ENCODE measurements at places on chromosomes 4 and X. TPM values are rescaled to one million over a fixed set of nuclear protein-coding genes. Genes with fewer than 3 reads are reported as not detected.

Gene MAMLD1
- 6.7 TPM for total RNA-seq

Gene BDH2
- total RNA-seq = 33.3 TPM

Gene MUC7
- not detected for total RNA-seq

Gene AR
- total RNA-seq = 5.3 TPM

Gene GAGE1
- 0.49 TPM for total RNA-seq

- DNase-seq = no peak
These were observed 61.3 kb downstream of the SPATA18 start for GRCh38 chr4:52112411-52112810.

DNA sequence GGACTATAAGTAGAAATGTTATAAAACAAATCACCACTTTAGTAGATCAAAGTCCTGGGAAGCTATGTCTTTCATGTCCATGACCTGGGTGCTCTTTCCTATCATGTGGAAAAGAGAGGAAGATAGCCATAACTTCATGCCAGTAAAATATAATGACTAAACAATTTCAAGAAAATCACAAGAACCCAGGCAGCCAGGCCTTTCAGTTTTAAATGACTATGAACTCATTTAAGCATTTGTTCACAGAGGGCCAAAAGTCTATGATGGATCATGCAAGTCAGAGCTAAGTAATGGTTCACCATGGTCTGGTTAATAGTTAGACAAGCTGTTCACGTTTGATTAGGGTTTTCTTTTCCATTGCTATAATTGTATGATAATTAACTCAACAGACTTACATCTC is 155.8 kb downstream of the PPARGC1A start:
- DNase-seq = no peak

DNA sequence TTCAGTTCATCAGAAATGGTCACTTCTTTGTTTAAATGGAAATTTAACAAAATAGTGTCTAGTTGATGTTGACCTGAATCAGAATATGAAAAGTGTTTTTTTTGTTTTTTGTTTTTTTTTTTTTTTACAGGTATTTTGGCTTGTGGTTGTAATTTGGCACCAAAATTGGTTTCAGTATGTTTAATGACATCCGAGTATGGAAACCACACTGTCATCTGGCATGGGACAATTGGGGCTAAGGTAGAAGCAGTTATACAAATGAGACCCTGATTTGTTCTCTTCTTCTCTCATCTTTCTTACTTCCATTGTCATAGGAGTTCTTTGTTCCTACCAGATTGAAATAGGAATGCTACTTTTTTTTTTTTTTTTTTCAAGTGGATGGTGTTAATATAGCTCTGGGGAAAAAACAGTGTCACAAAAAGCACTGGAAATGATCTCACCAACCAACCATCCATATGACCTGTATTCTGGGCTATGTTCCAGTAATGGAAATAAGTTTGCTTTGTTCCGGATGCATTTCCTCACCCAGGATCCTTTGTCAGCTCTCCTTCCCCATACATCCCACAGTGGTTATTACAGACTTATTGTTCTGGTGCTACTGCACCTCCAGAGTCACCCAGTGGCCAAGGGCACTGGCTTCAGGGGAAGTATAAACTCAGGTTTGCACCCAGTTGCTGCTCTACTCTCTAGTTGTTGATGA is 95.8 kb downstream of the ATXN3L start:
- DNase-seq = peak; percentile 58

- no peak for DNase-seq
These were observed 224.7 kb downstream of the MID1 start for GRCh38 chrX:10395643-10396042.

DNA sequence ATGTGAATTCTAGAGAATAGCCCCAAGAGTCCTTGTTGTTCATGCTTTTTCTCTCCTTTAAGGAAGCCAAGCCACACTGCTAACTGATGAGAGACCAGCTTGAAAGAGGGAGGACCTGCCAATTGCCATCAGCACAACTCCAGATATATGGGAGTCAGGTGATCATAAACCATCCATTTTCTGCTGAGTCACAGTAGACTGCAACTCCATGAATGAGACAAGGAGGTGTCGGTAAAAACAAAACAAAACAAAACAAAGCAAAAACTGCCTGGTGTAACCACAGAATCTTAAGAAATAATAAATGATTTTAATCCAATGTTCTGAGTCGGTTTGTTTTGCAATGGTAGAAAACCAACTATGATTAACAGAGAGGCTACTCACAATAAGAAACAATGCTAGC is 837.3 kb downstream of the PCDH7 start:
- DNase-seq = no peak

- no peak for DNase-seq
These were observed 54.4 kb downstream of the FAM53A start for GRCh38 chr4:1629699-1630083.

GRCh38 chr4:118076958-118077766 is 42.9 kb downstream of the NDST3 start:
- no peak for DNase-seq

DNA sequence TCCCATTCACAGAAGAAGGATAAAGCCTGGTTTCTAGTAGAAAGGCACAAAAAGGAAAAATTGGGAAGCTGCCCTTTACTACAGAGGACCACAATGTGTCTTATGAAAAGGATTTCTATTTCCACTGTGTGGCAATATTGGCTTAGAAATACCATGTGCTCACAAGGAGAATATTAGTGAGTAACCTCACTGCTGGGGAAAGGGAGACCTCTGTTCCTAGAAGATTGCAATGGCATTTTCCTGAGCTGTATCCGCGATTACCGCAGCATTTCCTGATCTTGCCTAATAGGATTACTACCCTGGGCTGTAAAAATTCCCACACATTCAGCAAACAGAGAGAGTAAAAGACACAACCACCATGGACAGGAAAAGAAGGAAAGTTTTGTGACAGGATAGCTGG is 308.8 kb upstream of the TECRL start:
- peak; percentile 1 for DNase-seq

DNA sequence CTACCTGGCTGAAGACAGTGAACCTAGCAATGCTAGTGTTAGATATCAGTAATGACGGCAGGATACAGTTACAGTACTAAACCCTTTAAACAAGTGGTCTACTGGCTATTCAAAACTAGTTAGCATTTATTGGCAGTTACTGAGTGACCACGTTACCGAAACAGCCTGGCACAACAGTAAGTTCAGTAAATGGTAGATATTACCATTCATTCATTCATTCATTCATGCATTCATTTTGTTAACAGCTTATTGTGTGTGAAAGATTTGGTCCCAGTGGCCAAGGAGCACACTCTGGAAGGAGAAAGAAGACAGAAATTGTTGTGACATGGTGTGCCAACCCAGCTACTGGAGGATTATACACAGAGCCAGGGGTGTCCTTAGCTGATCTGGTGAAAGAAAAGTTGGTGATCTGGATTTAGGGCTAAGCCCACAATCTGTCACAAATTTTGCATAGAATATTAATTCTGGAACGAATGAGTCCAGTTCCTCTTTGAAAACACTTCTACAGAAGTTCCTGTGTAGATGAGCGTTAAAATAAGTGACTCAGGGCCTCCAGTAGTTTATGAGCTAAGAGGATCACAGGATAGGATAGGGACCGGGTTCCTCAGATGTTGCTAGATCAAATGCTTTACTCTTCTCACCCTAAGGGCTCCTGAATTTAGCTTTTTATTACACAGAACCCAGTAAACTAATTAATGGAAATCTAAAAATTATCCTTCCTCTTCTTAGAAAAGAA is 179.1 kb downstream of the CBR4 start:
- peak; percentile 39 for DNase-seq

DNA sequence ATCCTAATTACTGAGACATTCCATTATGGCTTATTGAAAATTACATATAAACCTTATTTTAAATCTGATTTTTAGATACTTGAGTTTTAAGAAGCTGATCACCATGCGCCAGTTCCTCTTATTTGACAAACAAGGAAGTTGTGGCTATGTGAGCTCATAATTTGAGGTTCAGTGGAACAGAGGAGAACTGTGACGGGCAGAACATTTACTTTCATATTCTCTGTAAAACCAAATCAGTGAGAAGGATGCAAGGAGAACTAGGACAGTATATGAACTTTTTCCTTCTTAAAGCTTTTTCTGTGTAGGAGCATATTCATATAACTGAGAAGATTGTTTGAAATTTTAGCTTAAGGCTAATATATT is 25.3 kb downstream of the STIM2 start:
- no peak for DNase-seq

- DNase-seq = peak; percentile 52
These were observed 24.7 kb downstream of the SEC24D start for GRCh38 chr4:118810991-118811764.

- DNase-seq = peak; percentile 84
These were observed 92.9 kb downstream of the EGF start for GRCh38 chr4:110005461-110006056.

GRCh38 chr4:114028071-114028470 is 48.6 kb upstream of the ARSJ start:
- DNase-seq = no peak

GRCh38 chr4:119731778-119732177 is 103.2 kb upstream of the PDE5A start:
- DNase-seq = no peak

- DNase-seq = no peak
These were observed 106.4 kb downstream of the ABLIM2 start for GRCh38 chr4:8052160-8052691.

Measured in lung (tissue), 17 donors.